ENCODE measurements at places on chromosomes 11 and 22. TPM values are rescaled to one million over a fixed set of nuclear protein-coding genes. Genes with fewer than 3 reads are reported as not detected.

The SCGB2A2 gene
- not detected for polyA plus RNA-seq

The ZNF215 gene
- polyA plus RNA-seq = 0.42 TPM

GRCh38 chr11:11856638-11857037 lies 14.9 kb downstream of the USP47 start:
- no peak for DNase-seq

GRCh38 chr11:87659807-87660206 lies 515.4 kb downstream of the RAB38 start:
- DNase-seq = no peak

- peak; percentile 28 for DNase-seq
Observed at GRCh38 chr11:1293619-1294015, 15.8 kb downstream of the TOLLIP start.

- DNase-seq = no peak
Observed at GRCh38 chr11:111310723-111311122, 12.4 kb downstream of the POU2AF3 start.

- DNase-seq = no peak
Observed at GRCh38 chr22:32684822-32685187, 116.7 kb upstream of the TIMP3 start.

The FAM111B gene
- 0.25 TPM for polyA plus RNA-seq

The TOM1 gene
- polyA plus RNA-seq = 31.0 TPM

GRCh38 chr22:42786606-42787356 lies 66.1 kb upstream of the A4GALT start:
- DNase-seq = no peak

DNA sequence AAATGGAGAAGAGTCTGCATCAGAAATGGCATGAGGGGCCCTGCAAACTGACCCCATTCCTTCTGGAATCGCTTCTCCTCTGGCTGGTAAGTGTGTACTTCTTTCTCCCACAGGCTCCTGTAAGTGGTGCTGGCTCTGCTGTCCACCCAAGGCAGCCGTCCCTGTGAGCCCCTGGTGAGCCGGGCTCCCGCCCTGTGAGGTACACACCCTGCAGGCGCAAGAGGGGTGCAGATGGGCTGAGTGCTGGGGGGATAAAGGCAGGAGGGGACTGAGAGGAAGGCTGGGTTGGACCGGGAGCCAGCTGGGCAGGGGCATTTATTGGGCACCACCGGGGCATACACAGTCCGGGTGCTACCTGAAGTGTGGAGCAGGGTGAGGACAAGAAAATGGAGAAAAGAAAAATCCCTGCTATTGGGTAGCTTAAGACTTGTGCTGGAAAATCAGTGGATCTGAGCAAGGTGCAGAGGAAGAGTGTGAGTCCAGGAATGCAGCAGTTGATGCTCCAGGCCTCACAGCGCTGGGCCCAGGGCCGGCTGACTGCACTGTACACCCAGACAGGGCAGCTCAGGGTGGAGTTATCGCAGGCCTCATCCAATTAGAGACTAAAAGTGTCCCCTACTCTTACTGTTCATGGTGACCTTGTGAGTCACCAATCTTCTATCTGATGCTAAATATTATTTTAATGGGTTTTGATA lies 455.1 kb upstream of the B3GAT1 start:
- DNase-seq = no peak

- no peak for DNase-seq
Observed at GRCh38 chr22:32023251-32023827, 19.7 kb upstream of the SLC5A1 start.

The SHANK3 gene
- 9.8 TPM for polyA plus RNA-seq

DNA sequence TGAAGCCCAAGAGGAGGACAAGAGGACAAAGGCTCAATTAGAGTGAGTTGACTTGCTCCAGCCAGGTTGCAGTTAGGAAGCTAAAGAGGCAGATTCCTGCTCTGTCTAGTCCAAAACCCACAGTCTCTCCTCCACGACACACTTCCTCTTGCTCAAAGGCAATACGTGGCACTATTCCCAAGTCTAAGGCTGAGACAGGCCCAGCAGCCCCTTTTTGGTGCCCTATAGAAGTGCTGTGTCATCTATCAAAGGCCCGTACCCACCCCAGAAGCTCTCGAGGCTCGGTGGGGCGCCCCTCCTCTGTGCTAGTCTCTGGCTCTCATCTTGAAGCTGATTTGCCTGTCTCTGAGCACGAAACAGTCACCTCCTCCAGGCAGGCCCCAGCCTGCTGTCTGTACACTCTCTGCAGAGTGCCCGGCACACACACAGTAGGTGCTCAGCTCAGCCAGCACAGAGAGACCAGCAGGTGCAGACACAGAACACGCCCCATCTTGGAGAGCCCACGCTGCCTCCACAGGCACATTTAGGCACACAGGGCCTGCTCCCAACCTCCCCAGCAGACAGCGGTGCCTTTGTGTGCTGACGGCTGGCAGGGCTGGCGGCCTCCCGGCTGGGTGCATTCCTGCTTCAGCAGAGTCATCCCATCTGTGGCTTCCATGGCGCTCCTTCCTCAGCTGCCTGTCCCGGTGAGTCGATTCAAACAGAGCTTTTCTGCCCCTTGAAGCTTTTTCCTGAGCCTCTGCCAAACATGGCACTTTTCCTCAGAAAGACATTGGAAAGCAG lies 52.8 kb downstream of the MYH9 start:
- DNase-seq = no peak

GRCh38 chr22:48941903-48942575 lies 885.6 kb downstream of the BRD1 start:
- no peak for DNase-seq

GRCh38 chr11:114977651-114978050 lies 299.3 kb downstream of the NXPE2 start:
- no peak for DNase-seq

DNA sequence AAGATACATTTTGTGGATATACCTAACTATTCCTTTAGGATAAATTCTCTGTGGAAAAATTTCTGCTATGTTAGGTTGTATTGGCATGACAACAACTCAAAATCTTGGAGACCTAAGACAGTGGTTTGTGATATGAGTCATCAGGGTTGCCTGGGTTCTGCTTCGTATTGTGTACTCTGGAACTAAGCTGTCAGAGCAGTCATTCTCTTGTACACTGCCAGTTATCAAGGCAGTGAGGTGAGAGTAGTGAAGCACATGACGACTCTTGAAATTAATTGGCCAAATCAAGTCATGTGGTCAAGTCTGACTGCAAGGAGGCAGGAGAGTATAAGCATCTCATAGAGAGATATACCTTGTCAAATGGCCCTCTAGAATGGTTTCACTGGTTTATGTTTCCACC lies 104.4 kb downstream of the FANCF start:
- no peak for DNase-seq

DNA sequence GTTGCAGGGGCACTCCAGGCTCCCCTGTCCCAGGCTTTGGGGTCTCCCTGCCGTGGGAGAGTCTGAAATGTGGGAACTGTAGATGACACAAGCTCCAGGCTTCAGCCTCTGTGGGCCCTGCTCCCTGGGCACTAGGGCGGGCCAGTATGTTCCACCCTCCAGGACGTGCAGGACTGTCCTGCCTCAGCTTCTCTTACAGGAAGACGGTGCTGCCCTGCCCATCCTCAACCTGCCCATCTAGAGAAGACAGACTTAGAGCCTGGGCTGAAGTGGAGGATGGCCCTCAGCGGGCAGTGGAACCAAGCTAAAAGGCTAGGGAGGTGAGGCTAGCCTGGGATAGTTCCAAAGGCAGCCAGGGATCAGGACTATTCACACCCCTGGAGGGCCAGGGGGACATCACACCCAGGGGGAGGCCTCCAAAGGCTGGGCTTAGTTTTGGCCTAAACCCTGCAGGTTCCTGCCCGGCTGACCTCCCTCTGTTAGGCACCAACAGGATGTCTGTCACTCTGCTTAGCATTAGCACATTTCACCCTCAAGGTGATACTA lies 4.0 kb upstream of the CERK start:
- no peak for DNase-seq

DNA sequence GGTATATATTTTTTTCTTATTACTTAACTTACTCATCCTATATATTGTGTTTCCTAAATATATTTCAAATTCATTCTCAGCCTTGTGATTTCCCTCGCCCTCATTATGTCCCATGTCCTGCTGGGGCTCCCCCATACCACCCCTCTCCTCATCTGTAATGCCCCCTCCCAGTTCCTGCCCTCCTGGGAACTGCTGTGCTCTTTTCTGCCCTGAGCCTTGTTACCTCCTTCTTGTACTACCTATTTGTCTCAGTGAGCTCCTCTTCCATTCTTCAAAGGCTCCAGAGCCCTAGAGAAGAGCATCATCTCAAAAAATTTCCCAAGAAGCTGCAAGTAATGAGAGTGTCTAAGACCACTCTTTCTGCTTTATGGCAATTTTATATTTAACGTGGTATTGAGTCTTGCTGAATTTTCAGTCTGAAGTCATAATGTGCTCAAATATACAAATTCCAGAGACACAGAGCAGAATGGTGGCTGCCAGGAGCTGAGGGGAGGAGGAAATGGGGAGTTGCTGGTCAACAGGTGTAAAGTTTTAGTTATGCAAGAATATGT lies 66.5 kb upstream of the TOP3B start:
- DNase-seq = no peak

The OR8G5 gene
- not detected for polyA plus RNA-seq

- DNase-seq = peak; percentile 85
Observed at GRCh38 chr11:57638005-57638781, 11.5 kb downstream of the YPEL4 start.

The OR52E2 gene
- polyA plus RNA-seq = not detected

- no peak for DNase-seq
Observed at GRCh38 chr22:45181766-45182165, 18.0 kb downstream of the NUP50 start.

- DNase-seq = no peak
Observed at GRCh38 chr11:20048246-20048645, 112.0 kb downstream of the DBX1 start.

The NAALAD2 gene
- polyA plus RNA-seq = 12.2 TPM

GRCh38 chr11:66192181-66192863 lies 76.1 kb upstream of the RAB1B start:
- no peak for DNase-seq

The ZNHIT2 gene
- polyA plus RNA-seq = not detected

GRCh38 chr11:118610773-118611432 lies 3.5 kb downstream of the PHLDB1 start:
- DNase-seq = peak; percentile 86

The CLDN5 gene
- 0.48 TPM for polyA plus RNA-seq

DNA sequence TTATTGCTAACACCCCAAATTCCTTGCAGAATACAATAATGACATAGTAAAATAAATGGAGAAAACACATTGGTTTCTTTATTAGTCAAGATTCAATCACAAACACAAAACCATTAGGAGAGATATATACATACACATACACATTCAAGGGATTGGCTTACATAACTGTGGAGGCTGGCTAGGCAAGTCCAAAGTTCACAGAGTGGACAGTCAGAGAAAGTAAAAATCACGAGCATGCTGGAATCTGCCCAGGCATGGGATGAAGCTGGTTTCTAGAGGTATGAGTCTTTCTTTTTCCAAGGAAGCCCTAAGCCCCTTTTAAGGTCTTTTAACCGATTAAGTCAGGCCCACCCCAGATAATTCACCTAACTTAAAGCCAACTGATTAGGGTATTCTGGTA lies 13.6 kb upstream of the OR56B1 start:
- DNase-seq = no peak

DNA sequence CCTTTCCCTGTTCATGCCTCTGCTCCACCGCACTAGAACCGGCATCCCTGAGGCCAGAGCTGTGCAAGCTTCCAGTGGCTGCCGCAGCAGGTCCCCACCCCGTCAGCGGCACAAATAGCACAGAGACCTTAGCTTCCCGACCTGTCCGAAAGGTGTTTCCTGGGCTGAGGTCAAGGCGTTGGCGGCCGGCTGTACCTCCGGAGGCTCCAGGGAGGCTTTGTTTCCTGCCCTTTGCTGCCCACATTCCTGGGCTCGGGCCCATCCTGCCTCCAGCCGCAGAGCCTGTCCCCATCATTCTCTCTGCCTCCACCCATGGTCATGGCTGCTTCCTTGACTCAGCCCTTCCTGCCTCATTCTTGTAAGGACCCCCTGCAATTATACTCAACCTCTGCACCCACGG lies 31.2 kb downstream of the ARHGAP8 start:
- DNase-seq = no peak

DNA sequence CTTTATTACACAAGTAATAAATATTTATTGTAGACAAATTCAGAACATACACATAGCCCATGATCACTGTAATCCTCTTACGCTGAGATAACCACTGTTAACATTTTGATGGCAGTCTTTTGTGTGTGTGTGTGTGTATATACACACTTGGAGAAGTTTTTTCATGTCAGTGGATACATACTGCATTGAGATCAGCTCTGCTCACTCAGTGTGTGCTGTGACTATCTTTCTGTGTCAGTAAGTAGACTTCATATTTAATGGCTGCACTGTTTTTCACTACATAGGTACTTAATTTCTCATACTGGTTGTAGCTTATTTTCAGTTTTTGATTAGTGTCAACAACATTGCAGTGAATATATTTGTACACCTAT lies 82.9 kb downstream of the FAM83F start:
- no peak for DNase-seq

DNA sequence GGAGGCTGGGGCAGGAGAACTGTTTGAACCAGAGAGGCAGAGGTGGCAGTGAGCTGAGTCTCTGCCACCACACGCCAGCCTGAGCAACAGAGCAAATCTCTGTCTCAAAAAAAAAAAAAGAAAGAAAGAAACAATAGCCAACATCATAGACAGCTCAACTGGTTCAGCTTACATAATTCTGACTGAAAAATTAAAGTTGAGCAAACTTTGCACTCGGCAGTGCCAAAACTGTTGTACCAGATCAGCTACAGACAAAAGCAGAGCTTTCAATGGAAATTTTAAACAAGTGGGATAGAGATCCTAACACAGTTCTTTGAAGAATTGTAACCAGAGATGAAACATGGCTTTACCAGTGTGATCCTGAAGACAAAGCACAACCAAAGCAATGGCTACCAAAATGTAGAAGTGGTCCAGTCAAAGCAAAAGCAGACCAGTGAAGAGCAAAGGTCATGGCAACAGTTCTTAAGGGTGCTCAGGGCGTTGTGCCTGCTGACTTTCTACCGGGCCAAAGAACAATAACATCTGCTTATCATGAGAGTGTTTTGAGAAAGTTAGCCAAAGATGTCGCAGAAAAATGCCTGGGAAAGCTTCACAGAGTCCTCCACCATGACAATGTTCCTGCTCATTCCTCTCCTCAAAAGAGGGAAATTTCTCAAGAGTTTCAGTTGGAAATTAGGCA lies 59.3 kb downstream of the TTC28 start:
- peak; percentile 25 for DNase-seq

GRCh38 chr11:32186118-32186517 lies 95.2 kb downstream of the RCN1 start:
- no peak for DNase-seq

The GDPD4 gene
- polyA plus RNA-seq = not detected

The AP5B1 gene
- polyA plus RNA-seq = 6.6 TPM

GRCh38 chr11:11535611-11536010 lies 86.2 kb downstream of the GALNT18 start:
- no peak for DNase-seq

The MMP8 gene
- 0.02 TPM for polyA plus RNA-seq

- no peak for DNase-seq
Observed at GRCh38 chr11:2462543-2462985, 17.8 kb downstream of the KCNQ1 start.

DNA sequence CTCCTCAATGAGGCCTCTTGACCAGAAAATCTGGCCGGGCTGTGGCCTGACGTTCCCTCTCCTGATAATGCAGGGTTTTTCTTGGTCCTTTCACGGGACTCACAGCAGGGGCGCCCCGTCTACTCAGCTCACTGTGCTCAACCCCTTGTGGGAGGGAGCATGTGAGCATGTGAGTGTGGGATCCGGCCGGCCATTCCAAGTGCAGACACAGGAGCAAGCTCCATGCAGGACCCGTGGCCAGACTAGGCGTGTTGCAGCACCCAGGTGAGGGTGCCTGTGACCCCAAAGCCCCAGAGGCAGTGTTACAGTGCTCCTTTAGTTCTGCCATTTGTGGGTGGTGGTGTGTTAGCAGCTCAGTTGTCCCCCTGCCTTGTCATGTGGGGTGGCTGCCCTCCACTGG lies 18.0 kb downstream of the DHCR7 start:
- DNase-seq = no peak

Data from ovary (tissue), 10 donors.